ENCODE measurements at places on chromosomes 3 and 15.

DNA sequence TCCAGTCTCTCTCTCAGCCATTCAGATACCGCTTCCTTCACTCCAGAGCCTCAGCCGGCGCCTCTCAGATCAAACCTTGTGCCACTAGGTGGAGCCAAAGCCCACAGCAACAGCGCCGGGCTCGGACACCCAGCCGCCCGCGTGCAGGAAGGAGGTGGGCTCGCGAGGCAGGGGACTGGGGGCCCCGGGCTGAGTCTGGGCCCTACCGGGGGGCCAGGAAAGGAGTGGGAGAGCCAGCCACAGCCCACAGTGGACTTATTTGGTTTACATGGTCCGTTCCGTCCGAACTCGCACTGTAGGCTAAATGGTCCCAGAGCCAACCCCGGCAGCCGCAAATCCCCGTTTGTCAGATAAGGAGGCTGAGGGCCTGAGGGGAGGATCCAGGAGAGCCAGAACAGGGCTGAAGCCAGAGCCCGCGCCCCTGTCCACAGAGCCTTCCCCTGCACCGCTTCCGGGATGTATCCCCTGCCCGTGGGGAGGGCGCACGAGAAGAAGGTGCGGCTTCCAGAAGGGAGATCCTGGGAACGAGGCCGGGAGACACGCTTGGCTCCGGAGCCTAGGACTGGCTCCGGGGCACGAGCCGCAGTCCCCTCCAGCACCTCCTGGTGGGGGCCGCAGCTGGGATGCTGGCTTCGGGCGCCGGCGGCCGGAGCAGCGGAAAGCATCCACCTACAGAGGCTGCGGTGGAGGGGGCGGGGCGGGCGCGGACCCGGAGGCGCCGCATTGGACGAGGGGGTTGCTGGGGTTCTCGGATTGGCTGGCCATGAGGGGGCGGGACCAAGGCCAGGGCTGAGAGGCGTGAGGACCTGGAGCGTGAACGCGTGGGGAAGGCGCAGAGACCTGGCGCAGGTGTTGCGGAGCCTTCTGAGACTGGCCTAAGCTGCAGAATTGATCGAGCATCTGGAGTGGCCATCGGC is 6.5 kb upstream of the CYP11A1 start:
- peak; percentile 95 for DNase-seq

DNA sequence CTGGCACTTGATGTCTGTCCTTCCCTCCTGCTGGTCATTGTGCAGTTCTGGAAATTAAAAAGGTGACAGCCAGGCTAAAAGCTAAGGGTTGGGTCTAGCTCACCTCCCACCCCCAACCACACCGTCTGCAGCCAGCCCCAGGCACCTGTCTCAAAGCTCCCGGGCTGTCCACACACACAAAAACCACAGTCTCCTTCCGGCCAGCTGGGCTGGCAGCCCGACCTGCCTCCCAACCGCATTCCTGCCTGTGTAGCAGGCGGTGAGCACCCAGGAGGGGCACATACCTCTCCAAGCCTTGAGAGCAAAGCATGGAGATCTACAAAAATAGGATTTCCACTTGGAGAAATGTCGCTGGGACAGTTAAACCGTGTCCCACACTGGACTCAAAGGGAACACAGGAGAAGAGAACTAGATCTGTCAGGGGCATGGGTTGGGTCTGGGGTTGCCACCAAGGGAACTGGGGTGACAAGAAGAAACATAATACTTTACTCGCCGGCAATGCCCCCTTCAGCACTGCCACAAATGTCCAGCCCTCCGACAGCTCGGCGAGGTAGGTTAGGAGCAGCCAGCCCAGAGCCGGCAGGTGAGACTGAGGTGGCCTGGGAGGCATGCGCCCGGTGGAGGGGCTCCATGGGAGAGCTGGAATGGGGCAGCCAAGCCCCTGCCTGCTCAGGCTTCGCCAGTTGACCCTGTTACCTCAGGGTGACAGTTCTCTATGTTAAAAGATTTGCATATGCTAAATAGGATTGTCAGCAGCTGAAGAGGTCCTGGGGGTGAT is 52.2 kb downstream of the EXOG start:
- DNase-seq: no peak

DNA sequence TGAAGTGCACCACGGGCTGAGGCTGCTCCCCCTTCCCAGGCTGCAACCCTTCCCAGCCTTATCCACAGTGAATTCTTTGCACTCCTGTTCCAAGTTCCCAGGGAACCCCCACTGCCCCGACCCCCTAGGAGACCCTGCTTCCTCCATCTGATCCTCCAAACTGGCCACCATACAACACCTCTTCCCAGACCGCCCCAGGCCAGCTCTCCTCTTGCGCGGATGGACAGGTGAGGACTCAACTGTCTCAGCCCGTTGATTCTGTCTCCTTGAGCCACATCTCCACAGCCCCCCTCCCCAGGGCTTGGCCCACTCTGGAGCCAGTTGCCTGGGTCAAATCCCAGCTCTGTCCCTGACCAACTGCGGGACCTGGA is 21.7 kb downstream of the GRIP2 start:
- no peak for DNase-seq

DNA sequence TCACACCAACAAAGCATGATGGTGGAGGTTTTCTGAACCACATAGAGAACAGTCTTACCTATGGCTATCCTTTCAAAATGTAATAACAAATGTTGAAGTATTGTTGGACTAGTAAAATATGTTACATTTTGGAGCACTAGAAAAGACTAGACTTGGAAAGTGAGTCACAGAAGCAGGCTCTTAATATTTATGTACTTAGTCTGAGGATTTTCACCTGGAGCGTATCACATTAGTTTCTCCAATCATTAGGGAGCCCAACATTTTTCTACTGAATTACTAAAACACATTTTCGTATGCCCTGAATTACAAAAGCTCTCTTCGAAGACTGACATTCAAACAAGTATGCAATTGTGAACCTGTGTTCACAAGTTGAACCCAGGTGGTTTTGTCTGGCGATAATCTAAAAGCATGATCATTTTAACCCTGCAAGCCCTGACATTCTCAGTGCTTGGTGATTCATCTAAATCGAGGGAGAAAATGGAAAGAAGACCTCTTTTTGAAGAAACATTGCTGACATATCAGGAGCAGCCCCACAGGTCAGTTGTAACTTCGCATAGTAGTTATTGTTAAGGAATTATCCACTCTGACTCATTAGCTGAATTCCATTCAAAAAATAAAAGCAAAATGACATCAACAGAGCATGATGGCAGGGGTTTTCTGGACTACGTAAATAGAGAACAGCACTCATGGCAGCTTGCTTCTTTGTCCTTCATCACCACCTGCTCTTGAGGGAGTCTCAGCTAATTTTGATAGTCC is 679.8 kb upstream of the NECTIN3 start:
- no peak for DNase-seq

- DNase-seq: no peak
These were observed 5.7 kb downstream of the SUCLG2 start for GRCh38 chr3:67648701-67649100.

DNA sequence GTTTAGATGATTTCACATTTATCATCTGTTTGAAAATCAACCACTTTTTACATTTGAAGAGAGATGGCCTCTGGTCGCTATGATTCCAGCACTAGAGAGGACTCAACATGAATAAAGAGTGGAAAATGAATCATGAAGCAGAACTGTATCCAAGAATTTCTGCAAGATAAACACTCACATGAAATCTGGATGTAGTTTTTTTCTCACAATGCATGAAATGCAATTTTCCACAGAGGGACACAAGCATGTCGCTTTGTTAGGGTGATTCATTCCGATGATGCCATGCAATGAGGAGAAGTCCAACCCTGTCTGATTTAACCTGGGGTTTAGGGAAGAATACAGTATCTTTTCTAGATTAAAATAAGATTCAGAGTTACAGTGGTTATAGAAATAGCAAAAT is 50.4 kb upstream of the ADCY5 start:
- no peak for DNase-seq

DNA sequence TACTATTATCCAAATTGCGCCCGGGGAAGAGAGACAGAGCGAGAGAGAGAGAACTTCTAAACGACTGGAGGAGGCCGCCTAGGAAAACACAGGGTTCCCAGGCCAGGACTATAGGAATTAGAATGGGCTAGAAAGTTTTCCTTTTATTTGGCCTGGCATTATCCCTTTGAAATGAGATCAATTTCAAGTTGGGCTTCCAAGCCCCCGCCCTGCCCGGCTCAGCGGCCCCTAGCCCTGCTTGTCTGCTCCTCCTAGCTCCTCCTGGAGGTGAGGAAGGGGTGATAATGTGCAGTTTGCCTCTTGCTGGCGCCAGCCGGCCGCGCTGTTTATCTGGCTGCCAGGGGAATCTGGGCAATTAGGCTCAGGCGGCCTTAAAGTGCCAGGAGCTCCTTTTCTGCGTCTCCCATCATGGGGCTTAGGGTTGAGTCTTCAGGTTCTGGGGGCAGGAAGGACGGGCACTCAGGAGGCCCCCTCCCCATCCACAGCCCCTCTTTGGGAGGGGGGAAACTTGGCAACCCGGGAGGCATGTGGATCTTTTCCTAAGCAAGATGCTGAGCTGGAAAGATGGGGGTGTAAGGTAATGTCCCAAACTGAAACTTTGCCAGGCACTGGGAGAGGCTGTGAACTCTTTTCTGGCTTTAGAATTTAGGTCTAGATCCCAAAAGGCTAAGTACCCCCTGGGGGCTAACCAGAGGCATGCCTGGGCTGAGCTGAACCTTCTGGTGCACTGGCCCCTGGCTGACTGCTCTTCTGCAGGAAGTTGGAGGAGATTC is 5.5 kb downstream of the SMAD6 start:
- no peak for DNase-seq

DNA sequence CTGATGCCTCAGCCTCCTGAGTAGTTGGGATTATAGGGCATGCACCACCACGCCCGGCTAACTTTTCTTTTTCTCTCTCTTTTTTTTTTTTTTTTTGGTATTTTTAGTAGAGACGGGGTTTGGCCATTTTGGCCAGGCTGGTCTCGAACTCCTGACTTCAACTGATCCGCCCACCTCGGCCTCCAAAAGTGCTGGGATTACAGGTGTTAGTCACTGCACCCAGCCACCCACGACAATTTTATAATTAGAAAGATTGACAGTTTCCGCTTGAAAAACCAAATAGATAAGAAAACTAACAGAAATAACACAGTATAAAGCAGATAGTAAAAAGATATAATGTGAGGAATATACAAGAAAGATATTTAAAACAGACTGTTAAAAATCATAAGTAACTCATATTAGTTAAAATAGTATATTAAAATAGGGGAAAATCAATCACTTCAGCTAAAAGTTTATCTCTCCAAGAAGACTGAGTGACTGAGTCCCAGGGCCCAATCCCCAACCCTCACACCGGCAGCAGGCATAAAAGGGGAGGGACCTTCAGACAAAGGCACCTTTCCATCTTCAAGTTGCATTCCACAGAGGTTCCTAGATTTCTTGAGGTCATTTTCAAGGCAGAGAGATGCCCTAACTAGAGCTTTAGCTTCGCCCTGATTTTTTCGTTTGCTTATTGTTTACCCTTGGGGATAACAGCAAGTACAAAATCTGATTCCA is 1.4 kb upstream of the WHAMM start:
- DNase-seq: no peak

DNA sequence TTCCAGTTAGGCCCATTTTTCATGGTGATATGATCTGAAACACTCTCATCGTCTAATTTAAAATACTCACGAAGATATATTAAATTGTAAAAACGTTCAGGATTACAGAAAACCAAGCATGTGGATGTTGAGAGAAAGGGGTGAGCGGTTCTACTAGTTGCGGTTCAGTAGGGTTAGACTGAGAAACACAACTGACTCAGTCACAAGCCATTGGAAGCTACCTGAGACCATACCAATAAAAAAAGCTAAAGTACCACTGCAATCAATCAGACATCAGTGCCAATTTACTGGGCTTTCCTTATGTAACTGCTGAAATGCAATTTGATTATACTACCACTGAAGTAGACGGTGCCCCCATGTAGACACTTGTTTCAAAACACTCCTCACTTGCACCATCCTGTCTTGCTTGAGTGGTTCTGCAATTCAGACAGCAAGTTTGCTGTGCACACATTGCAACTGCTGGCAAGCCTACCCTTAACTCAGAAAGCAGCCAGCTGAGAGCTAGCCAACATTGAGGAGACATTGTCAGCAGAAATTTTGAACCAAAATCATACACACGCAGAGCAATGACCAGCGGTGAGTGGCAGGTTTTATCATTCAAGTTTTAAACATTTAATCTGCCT is 368.7 kb upstream of the ARHGEF26 start:
- no peak for DNase-seq

GRCh38 chr15:65747265-65747664 is 44.8 kb downstream of the DENND4A start:
- DNase-seq: no peak

GRCh38 chr3:23435318-23435717 is 232.2 kb downstream of the UBE2E2 start:
- no peak for DNase-seq

DNA sequence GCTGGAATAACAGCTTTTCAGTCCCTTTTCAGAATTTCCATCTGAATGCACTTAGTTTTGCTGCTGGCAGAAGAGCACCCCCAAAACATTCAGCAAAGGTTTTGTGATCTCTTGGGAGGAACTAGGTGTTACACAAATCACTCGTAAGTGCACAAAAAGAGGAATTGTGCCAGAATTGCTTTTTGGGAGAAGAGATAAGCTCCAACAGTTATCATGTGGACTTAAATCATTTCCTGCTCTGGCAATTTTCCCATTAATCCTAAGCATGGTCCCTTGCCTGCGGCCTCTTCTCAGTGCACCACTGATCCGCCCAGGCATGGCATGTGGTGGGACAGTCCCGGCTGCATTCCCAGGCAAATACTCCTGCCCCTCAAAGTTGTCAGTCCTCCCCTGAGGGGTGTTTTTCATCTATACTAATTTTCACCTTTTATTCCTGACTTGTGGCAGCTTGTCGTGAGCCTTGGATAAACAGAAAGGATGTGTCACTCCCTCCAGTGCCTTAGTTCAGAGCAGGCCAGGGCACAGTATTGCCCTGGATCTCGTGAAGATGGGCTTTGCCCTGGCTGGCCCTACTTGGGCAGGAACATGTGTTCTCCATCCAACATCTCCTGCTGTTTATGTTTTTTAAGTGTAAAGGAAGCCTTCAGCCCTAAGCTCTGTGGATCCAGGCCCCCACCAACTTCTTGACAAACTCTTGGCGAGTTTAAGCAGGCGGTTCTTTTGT is 44.6 kb upstream of the VILL start:
- no peak for DNase-seq

DNA sequence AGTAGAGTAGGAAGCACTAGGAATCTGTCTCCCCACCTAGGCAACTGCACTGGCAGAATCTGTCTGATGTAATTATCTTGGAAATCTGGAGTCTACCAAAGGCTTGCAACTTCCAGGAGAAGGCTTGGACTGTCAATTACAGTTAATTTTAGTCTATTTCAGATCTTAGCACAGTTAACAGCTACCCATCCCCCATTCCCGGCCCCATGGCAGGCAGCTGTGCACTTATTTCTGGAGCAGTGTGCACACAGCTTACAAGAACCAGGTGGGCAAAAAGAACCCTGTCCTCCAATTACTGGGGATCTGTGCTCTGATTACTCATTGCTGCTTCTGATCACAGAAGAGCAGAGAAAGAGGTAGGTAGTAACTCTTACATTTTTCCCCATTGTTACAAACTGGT is 12.3 kb upstream of the CDAN1 start:
- DNase-seq: no peak

DNA sequence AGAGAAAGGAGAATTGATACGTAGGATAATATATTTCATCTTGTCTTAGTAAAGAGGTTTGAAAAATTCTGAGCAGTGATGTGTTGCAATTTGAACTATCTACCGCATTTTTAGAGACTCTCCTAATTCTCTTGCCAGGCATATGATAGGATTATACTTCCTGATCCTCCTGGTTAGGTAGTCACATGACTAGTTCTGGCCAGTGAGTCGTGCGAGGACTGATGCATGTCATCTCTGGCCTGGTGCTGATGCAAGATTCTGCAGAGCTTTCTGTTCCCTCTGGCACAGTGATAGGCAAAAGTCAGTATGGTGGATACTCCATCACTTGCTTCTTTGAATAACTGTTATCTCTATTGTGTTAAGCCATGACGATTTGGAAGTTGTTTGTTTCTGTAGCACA is 277.6 kb upstream of the NAALADL2 start:
- DNase-seq: no peak
